ENCODE measurements at places on chromosomes 11 and 22. TPM values are rescaled to one million over a fixed set of nuclear protein-coding genes. Genes with fewer than 3 reads are reported as not detected.

DNA sequence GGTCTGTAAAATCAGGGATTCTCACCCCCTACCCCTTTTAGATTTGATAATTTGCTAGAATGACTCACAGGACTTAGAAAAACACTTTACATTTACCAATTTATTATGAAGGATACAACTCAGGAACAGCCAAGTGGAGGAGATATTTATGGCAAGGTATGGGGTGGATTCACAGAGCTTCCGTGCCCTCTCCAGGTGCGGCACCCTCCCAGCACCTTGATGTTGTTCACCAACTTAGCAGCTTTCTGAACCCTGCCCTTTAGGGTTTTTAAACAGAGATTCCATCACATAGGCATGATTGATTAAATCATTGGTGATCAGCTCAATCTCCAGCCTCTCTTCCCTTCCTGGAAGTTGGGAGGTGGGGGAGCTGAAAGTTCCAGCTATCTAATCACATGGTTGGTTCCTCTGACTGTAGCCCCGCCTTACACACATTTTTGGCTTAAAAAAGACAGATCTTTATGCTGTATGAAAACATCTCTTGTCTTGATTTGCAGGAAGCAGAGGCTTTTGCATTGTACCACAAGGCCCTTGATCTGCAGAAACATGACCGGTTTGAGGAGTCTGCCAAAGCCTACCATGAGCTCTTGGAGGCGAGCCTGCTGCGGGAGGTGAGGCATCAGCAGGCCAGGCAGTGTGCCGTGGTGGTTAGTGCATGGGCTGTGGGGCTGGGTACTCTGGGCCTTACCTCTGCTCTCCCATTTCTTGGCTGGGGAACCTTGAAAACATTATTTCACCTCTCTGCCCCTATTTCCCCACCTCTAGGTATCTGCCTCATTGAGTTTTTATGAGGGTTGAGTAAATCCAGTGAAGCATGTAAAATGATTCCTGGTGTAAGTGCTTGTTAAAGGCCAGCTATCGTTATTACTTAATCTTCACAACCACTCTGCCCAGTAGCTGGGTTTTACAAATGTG lies 27.0 kb downstream of the CABIN1 start:
- H3K27me3 ChIP-seq = no peaks in the 10 kb centered on the region
- peak; percentile 4 for DNase-seq
- no peak overlapping the region for H3K27ac ChIP-seq
- H3K36me3 ChIP-seq = peaks cover 41% of the 10 kb centered on the region
- H3K4me3 ChIP-seq = no peak overlapping the region

- H3K36me3 ChIP-seq = no peaks in the 10 kb centered on the region
- no peaks in the 10 kb centered on the region for H3K27me3 ChIP-seq
- H3K4me3 ChIP-seq = no peak overlapping the region
- DNase-seq = no peak
- H3K27ac ChIP-seq = no peak overlapping the region
- no peaks in the 10 kb centered on the region for H3K4me1 ChIP-seq
Measured at GRCh38 chr11:126155402-126156187, 55.9 kb downstream of the RPUSD4 start.

- H3K27ac ChIP-seq = no peak overlapping the region
- DNase-seq = no peak
- no peaks in the 10 kb centered on the region for H3K4me1 ChIP-seq
Measured at GRCh38 chr11:90700789-90701439, 478.1 kb upstream of the CHORDC1 start.

The ABCC8 gene
- not detected for total RNA-seq

The SSRP1 gene
- total RNA-seq = 69.0 TPM

Measured in CD4-positive, alpha-beta memory T cell (primary cell).